Fibroblast of the aortic adventitia (primary cell): ENCODE measurements at places on chromosomes 11 and 22. TPM values are rescaled to one million over a fixed set of nuclear protein-coding genes. Genes with fewer than 3 reads are reported as not detected.

CHADL gene
- total RNA-seq, result 0.99 and 1.6 TPM in 2 replicates

KCNJ1 gene
- 0.25 TPM in 1 of 2 replicates, not detected in the other for total RNA-seq

ADAMTS15 gene
- 8.6 and 30.8 TPM in 2 replicates for total RNA-seq

- no peak for DNase-seq
Observed at GRCh38 chr11:2213890-2214526, 42.4 kb upstream of the TH start.

- DNase-seq, result no peak
Observed at GRCh38 chr22:35649026-35649553, 844 bp downstream of the APOL6 start.

DNA sequence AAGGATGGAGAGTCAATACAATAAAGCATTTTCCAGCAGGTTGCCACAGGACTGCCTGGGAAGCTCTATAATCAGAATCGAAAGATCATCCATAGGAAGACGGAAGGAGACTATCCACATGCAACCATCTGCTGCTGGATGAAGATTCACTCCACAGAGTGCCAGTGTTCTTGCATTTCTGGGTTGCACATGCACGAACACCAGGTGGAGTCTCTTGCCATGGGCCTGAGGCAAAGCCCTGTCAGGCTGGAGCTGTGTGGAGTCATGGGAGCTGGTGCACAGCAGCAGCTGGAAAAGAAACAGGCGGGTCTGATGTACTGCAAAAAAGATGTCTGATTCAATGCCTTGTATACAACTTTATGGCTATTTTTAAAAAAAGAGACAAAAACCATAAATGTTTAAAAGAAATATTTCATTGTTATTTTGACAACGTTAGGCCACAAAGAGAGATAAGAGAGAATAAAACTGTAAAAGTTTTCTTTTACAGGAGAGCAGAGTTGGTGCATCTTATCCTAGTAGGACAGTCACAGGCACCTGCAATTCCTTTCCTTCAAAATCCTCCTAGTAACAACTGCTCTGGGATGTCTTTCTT, 12.9 kb upstream of the FAT3 start:
- DNase-seq, result no peak

DNA sequence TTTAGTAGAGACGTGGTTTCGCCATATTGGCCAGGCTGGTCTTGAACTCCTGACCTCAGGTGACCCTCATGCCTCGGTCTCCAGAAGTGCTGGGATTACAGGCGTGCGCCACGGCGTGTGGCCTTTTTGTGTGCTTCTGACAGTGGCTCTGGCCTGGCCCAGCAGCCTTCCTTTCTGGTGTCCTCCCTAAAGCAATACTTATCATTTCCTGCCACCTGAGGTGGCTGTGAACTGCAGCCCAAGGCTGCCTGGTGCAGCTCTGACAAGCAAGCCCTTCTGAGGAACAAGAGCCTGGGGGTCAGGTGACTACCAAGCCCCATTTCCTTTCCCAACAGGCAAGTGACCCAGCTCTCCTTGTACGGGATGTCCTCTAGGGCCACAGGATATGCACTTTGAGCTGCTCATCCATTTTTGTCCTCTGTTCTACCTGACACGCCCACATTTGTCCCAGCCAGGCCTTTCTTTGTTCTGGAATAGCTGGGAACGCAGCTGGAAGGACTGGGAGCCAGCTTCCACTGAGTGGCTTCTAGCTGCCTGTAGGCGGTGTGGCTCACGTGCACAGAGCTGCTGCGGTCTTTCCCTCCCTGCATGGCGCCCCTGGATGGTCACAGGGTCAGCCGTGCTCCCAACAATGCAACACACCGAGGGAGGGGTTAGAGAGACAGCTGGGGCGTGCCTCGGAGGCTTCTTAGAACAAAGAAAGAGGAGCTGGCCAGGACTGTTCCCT, 12.3 kb upstream of the BID start:
- DNase-seq, result peak; percentile 23

- no peak for DNase-seq
Observed at GRCh38 chr22:47748271-47748670, 985.8 kb downstream of the TBC1D22A start.
